ENCODE measurements at places on chromosomes 4 and X.

GRCh38 chr4:25172961-25173915, 13.0 kb upstream of the SEPSECS start:
- DNase-seq = no peak

GRCh38 chrX:1300449-1300848, 31.8 kb downstream of the CSF2RA start:
- no peak for DNase-seq

GRCh38 chrX:40761762-40762161, 26.4 kb upstream of the MED14 start:
- no peak for DNase-seq

GRCh38 chr4:69032847-69033638, 63.2 kb upstream of the UGT2B7 start:
- no peak for DNase-seq

- no peak for DNase-seq
These were observed 7.4 kb downstream of the ZNF81 start for GRCh38 chrX:47844117-47844516.

GRCh38 chrX:151167791-151168345, 8.5 kb upstream of the GPR50 start:
- no peak for DNase-seq

GRCh38 chr4:153156263-153156662, 48.0 kb upstream of the TRIM2 start:
- no peak for DNase-seq

Data from stimulated activated CD8-positive, alpha-beta memory T cell treated with anti-CD3 and anti-CD28 coated beads, Interleukin-15, amount 100 ng/mL, for 4 hours (primary cell).